ENCODE measurements at places on chromosomes 7 and 10. TPM values are rescaled to one million over a fixed set of nuclear protein-coding genes. Genes with fewer than 3 reads are reported as not detected.

GRCh38 chr7:41203542-41203941 lies 499.3 kb downstream of the INHBA start:
- H3K27me3 ChIP-seq, result no peaks in the 10 kb centered on the region
- no peak overlapping the region for H3K27ac ChIP-seq
- H3K36me3 ChIP-seq, result no peaks in the 10 kb centered on the region
- no peak for DNase-seq

- H3K4me3 ChIP-seq, result no peak overlapping the region
- no peaks in the 10 kb centered on the region for H3K36me3 ChIP-seq
- no peak for DNase-seq
- no peaks in the 10 kb centered on the region for H3K27me3 ChIP-seq
Observed at GRCh38 chr10:17479822-17480221, 25.4 kb upstream of the ST8SIA6 start.

GRCh38 chr7:151552352-151553028 lies 32.8 kb upstream of the RHEB start:
- peak; percentile 30 for DNase-seq
- H3K4me1 ChIP-seq, result no peaks in the 10 kb centered on the region
- no peaks in the 10 kb centered on the region for H3K36me3 ChIP-seq
- no peak overlapping the region for H3K4me3 ChIP-seq
- H3K27me3 ChIP-seq, result no peaks in the 10 kb centered on the region

Gene TRIM24
- total RNA-seq, result 14.5 TPM

Gene ELAPOR2
- total RNA-seq, result 11.8 TPM

Data from colonic mucosa (tissue), 4 donors.